T-helper 22 cell (primary cell): ENCODE measurements at places on chromosomes 13 and 19.
A peak's percentile ranks its signal among the peaks of the same experiment; 100 is the strongest.

DNA sequence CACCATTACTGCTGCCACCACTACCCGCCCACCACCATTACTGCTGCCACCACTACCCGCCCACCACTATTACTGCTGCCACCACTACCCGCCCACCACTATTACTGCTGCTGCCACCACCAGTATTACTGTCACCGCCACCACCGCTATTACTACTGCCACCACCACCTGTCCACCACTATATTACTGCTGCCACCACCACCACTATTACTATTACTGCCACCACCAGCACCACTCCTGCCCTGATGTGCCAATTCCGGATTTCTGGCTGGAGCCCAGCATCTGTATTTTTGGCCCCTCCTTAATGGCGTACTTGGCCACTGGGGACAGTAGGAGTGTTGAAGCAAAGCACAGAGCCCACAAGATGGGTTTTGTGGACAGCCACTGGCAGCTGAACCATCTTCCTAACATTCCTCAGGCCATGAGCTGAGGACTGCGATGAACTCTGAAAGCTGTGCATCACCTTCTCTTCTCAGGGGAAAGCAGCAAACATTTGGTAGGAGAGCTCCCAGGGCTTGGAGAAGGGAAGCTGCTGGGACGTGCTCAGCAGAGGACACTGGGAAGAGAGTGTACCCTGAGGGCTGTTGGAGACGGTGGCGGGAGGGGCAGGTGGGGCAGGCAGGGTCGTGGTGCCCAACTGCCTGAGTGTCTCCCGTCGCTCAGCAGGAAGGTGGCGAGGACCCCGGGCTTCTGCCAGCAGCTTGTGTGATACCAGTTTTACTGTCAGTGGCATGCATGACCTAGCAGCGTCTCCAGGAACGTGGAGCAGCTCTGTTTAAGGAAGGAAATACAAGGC, 23.0 kb downstream of the CUL4A start:
- no peak for DNase-seq

- peak; percentile 29 for DNase-seq
These were observed 2.9 kb upstream of the C19orf85 start for GRCh38 chr19:55467236-55468053.

DNA sequence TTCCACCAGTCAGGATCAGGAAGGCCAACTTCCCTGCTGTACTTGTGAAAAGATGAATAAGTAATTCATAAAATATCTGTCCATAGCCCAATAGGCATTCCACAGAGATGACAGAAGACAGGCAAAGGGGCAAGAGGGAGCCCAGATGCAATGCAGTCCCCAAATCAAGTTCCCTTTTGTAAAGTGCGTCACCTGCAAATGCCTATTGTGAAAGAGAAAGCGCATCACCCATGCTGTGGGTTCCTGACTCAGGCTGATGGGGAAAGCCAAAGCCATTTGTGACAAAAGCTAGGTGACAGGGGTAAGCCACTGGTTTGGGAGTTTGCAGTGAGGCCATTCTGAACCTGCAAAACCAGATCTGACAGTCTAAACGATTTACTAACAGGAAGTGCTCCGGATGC, 157.5 kb upstream of the ZNF536 start:
- DNase-seq: no peak

GRCh38 chr13:30355384-30355699, 48.0 kb upstream of the KATNAL1 start:
- no peak for DNase-seq

DNA sequence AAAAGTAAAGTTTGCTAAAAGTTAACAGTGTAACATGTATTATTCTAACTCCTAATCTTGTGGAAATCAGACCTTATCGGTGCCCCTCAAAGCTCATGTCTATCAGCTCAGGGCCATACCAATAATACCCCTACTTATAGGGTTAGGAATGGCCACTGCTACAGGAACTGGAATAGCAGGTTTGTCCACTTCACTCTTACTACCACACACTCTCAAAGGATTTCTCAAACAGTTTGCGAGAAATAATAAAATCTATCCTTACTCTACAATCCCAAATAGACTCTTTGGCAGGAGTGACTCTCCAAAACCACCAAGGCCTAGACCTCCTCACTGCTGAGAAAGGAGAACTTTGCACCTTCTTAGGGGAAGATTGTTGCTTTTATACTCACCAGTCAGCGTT, 1677.7 kb downstream of the OLFM4 start:
- DNase-seq: no peak

- no peak for DNase-seq
These were observed 233.5 kb downstream of the EFNB2 start for GRCh38 chr13:106302011-106302410.

- DNase-seq: no peak
These were observed 988.0 kb downstream of the PCDH17 start for GRCh38 chr13:58619396-58620113.

- no peak for DNase-seq
These were observed 9.7 kb upstream of the SLITRK5 start for GRCh38 chr13:87661471-87661870.

GRCh38 chr13:53463106-53463505, 434.5 kb downstream of the OLFM4 start:
- DNase-seq: no peak

GRCh38 chr19:5671600-5671999, 8.7 kb downstream of the MICOS13 start:
- DNase-seq: no peak

DNA sequence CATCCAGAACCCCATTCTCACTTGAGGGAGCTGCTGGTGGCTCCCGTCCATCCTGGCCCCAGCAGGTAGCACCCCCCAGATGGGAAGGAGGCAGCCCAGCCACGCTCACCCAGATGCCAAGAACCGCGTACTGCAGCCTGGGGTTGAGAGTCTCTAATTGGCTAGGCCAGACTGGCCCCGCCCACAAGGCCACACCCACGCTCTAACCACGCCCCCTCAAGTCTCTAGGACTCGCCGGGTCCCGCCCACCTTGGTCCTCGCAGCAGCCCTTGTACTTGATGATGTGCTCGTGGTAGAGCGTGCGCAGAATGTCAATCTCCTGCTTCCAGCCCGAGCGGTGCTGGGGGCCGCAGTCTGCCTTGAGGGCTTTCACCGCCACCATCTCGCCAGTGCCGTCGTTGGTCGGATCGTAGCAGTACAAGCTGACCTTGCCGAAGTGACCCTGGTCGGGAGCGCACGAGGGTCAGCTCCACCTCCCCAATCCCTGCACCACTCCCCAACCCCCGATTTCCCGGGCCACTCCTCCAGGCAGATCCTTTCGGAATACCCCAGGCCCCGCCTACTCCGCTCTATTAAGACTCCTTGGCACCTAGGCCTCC, 14.5 kb upstream of the ICAM3 start:
- DNase-seq: no peak

- no peak for DNase-seq
These were observed 4.5 kb downstream of the ADGRE1 start for GRCh38 chr19:6891761-6892385.

DNA sequence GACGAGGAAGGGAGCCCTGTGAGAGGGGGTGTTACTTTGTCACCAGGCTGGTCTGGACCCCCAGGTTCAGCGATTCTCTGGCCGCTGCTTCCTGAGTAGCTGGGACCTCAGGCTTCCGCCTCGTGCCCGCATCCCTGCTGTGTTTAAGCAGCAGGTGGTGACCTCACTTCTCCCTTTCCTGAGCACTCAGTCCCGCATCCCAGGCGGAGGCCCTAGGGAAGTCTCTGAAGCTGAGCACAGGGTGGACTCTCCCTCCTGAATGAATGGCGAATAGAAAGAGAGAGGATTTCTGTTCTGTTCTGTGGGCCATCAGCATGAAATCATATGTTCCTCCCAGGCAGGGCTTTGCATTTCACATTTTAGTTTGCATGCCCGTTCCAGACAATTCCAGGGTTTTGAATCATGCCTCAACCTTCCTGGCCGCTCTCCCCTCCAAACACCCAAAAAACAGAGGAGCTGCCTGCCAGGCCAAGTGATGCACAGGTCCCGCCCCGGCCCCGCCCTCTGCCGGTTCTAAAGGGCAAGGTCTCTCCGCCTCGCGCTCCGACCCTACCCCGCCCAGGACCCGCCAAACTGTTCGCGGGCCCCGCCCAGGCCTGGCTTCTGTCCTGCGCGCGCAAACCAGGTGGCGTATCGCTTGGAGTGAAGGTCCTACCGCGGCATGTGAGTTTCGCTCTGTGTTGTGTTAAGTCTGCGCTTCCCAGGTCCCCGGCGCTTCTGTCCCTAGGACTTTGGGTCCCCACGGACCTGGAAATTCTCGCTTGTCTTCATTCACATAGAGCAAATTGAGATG, 35.1 kb upstream of the ZNF808 start:
- DNase-seq: no peak

- DNase-seq: peak; percentile 12
These were observed 5.4 kb downstream of the KLK1 start for GRCh38 chr19:50817941-50818858.

DNA sequence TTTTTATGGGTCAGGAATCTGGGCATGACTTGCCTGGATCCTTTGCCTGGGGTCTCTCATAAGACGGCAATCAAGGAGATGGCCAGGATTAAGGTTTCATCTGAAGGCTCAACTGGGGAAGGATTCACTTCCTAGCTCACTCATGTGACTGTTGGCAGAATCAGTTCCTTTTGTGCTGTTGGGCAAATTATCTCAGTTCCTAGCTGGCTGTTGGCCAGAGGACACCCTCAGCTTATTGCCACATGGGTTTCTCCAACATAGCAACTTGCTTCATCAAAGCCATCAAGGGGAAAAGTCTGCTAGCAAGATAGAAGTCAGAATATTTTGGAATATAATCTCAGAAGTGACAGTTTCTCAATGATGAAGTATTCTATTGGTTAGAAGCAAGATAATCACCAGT, 12.2 kb upstream of the EVI5L start:
- DNase-seq: no peak
